ENCODE measurements at places on chromosomes 6 and 20. TPM values are rescaled to one million over a fixed set of nuclear protein-coding genes. Genes with fewer than 3 reads are reported as not detected.

Gene SLC17A3
- not detected for polyA plus RNA-seq

Gene RAET1E
- polyA plus RNA-seq, result 0.99 TPM

Gene SLC17A4
- polyA plus RNA-seq, result 0.01 TPM

Gene EEF1A2
- polyA plus RNA-seq, result 5.1 TPM

- no peak for DNase-seq
Measured at GRCh38 chr6:148845464-148845863, 98.6 kb downstream of the UST start.

DNA sequence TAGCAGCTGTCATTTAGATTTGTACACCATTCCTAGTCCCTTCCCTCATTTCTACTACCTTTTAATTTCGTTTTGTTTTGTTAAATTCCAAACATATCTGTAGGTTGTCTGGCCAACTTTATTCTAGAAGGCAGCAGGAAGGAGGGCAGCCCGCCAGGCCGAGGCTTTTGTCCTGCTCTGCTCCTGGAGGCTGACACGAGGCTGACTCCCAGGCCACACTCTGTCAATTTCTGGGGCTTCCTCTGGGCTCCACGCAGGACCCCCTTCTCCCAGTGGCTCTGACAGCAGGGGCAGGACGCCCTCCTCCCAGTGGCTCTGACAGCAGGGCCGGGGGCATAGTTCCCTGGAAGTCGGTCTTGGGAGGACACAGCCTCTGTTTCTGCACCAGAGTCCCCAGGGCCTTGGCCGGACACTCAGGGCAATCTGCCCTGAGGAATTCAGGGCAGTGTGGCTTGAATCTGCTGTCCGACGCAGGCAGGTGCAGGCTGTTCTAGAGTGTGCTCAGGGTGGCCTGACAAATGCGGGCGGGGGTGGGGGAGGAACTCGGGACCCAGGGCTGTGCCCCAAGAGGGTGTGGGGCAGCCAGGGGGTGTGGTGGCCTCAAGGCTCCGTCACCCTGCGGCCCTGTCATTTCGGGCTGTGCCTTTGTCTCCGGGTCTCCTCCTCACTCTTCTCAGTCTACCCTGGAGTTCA lies 11.8 kb downstream of the SMOC2 start:
- no peak for DNase-seq

DNA sequence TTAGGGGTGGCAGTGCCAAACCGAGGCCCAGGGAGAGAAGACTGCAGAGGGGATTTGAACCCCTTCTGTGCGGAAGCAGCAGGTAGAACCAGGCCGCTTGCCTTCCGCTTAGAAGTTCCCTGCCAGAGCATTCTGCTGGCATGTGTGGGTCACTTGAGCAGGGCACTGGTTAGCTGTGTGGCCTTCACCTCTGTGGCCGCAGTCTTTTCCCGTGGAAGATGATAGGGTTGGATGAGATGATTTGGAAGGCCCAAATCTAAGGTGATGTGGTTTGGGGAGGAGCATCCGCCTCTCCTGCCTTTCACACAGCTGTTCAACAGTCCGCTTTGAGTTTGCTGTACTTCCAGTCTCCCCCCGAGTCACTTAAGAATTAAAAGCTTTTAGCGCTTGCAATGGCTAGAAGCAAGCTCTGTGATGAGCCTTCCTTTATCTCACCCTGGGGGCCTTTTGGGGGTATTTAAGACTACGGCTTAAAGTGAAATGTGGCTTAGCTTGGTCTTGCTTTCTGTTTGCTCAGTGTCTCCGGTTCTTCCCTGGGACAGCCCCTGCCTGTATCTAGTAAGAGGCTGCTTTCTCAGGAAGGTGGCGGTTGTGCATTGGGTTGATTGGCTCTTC lies 743 bp downstream of the CMTR1 start:
- DNase-seq, result no peak
